Right renal pelvis (tissue), 4 donors: ENCODE measurements at places on chromosomes 7 and 10.

DNA sequence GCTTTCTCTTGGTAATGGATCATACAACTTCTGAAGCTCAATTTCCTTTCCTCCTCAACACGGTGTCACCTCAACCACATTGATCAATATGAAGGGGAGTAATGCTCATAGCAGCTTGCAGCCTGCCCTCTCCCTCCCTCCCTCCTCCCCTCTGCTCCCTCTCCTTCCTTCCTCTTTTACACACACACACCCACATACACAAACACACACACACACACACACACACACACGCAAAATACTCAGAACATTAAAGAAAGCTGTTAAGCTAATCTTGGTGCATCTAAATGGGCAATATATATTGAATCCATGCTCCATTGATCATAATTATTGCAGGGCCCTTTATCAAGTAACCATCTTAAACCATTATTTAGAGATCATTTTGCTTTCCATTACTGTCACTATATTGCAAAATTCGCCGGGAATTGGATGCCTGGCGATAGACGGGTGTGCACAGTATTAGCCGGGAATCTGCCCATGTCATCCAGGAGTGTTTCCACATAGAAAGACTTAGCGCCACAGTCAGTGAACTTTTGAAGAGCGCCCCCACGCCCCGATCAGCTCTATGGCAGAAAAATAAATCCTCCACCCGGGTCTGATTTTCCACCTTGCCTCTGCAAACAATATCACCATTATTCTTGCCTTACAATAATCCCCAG lies 122.0 kb downstream of the PRLHR start:
- DNase-seq = no peak

DNA sequence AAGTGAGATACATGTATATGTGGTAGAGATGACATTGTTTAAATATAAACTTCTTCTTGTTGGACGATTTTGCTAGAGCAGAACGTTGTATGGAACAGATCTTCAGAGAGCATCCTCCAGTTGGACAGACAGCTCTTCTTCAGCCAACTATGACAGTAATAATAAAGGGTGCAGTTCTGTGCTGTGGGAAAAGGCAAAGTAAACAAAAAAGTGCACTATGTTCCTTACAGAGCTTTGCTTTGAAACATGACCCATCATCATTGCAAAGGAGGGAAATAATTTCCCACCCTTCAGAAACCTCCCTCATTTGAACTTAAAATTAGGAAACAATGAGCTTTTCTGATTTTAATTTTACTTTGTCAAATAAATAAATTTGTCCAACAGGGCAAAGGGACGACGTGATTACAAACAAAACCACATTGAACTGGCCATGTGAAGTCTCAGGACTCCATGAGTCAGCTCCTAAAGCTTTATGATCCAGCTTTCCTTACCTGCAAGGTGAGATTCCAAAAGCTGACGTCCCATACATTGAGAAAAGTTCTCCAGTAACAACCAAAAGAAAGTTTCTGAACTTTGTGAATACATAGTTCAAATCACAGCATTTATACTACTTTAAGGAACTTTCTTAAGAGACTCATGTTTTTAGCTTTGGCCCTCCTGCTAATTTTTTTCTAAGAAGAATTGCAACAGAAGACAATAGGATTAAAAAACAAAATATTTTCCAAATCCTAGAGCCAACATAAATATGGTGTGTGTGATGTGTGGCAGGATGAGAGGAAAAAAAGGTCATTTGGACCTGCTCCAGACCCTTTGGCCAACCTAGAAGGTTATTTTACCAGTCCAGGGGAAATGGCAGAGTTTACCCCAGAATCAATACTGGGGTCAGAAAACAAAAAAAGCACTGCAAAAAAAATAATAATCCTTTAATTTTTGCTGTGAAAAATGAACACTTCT lies 565.4 kb upstream of the NRP1 start:
- no peak for DNase-seq

GRCh38 chr10:130177250-130177649 lies 41.1 kb downstream of the GLRX3 start:
- DNase-seq = no peak

- no peak for DNase-seq
Observed at GRCh38 chr7:122454776-122455507, 150.4 kb upstream of the FEZF1 start.

GRCh38 chr7:118041251-118041878 lies 142.6 kb upstream of the LSM8 start:
- DNase-seq = no peak

GRCh38 chr7:12970626-12971025 lies 283.2 kb downstream of the ARL4A start:
- DNase-seq = no peak

DNA sequence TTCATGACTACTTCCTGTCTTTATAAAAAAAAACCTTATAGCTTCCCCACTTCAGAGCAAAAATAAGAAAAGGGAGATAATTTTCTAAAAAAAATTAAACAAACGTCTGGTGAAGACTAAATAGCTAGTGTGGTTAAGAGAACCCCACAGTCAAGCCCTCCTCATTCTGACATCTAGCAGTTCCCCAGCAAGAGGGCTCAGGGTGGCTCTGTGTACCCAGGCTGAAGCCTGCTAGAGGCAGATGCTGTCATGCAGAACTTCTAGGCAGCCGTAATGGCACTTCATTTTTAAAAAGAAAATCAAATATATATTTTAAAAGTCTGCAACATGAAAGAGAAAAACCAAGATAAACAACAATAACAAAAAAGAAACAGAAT lies 223.1 kb upstream of the KLF14 start:
- DNase-seq = no peak

DNA sequence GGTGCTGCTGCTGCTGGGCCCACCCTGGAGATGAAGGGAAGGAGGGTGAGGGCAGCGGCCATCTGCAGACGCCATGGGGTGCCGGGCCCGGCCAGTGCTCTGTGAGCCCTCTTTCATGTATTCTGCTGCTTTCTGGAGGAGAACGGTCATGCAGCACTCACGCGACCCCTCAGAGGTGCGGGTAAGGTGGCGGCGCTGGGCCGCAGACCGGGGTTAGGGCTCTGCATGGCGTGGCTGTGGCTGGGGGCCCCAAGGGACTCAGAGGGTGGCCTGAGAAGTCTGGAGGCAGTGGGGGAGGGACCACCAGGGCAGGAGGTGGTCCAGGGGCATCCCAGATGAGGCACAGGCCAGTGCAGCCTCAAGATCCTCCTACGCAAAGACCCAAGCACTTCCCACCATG lies 275.5 kb downstream of the ELFN1 start:
- no peak for DNase-seq
